ENCODE measurements at places on chromosomes 2 and 18. TPM values are rescaled to one million over a fixed set of nuclear protein-coding genes. Genes with fewer than 3 reads are reported as not detected.

GRCh38 chr2:98558852-98559530, 49.3 kb downstream of the COA5 start:
- no peaks in the 10 kb centered on the region for H3K27me3 ChIP-seq
- peaks cover 44% of the 10 kb centered on the region for H3K4me1 ChIP-seq
- peak overlapping the region; percentile 81 for H3K27ac ChIP-seq

DNA sequence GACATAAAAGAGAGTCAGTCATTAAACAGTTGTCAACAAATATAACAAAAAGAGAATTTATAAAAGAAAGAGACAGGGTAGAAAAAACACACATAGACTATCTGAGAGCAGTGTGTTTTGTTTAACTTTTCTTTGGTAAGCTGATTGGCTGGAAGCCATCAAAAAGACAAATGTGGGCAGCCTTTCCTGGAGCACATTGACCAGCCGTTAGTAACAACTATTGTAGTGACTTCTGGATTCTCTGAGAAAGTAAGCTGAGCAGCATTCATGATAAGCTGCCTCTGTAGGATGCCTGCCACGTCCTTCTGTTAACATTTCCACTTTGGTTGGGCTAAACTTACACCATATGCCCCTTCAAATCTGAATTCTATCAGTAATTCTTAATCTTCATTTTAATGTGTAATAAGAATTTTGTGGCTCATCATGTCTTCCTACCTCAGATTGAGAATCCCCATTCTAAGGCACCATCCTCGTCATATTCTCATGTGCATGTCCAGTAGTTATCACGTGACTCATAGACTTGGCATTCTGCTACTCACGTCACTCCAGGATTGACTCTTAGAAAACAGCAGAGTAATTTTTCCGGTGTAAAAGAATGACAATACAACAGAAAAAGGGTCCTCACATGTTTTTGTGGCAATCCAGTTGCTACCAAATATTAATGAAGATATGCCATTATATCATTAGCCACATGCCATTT, 43.4 kb upstream of the DNAJC10 start:
- no peak overlapping the region for H3K27ac ChIP-seq
- no peaks in the 10 kb centered on the region for H3K36me3 ChIP-seq
- no peak overlapping the region for H3K4me3 ChIP-seq
- H3K27me3 ChIP-seq = no peaks in the 10 kb centered on the region
- no peak for DNase-seq
- H3K4me1 ChIP-seq = no peaks in the 10 kb centered on the region

- DNase-seq = no peak
- H3K4me1 ChIP-seq = no peaks in the 10 kb centered on the region
- no peaks in the 10 kb centered on the region for H3K27me3 ChIP-seq
- no peak overlapping the region for H3K4me3 ChIP-seq
- no peak overlapping the region for H3K27ac ChIP-seq
These were observed 332.1 kb downstream of the AGPS start for GRCh38 chr2:177724398-177725287.

GRCh38 chr2:99890568-99891427, 251.6 kb downstream of the AFF3 start:
- H3K27ac ChIP-seq = no peak overlapping the region
- H3K36me3 ChIP-seq = no peaks in the 10 kb centered on the region
- no peak overlapping the region for H3K4me3 ChIP-seq

GRCh38 chr2:37849911-37850310, 75.2 kb upstream of the RMDN2 start:
- no peak overlapping the region for H3K4me3 ChIP-seq
- H3K4me1 ChIP-seq = peaks cover 35% of the 10 kb centered on the region
- peak overlapping the region; percentile 93 for H3K27ac ChIP-seq
- H3K36me3 ChIP-seq = no peaks in the 10 kb centered on the region

GRCh38 chr2:124258140-124258880, 233.2 kb downstream of the CNTNAP5 start:
- no peaks in the 10 kb centered on the region for H3K36me3 ChIP-seq
- no peak for DNase-seq
- H3K27ac ChIP-seq = no peak overlapping the region
- no peak overlapping the region for H3K4me3 ChIP-seq

DNA sequence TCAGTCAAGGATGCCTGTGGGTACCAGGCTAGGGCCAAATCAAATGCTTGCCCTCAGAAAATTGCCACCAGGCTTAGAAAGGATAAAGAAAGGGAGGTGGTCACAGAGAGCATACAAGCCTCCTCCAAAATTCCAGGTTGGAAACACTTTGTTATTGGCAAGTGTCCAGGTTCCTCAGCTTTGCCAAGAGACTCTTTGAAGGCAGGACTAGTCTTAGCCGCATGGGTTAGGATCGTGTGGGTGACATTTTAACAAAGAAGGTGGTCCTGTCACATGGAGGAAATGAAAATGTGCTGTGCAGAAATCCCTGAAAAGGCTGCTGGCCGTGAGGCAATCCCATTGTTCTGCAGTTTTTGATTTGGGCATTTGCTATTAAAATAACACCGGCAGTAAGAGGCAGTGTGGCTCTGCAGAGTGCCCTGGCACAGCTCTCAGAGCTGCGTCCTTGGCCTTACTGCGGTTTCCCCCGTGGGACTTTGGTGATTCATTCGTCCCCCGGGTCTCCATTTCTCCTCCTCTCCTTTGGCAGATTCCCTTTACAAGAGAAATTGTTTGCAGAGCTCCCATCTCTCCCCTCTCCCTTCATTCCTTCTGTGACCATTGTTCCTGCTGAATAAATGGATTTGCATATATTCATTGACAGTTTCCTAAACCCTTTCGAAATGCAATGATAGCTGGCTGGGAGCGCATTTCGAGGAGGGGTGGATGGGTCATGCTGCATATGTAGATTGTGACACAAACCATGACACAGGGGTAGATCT, 187.3 kb downstream of the VAPA start:
- H3K27ac ChIP-seq = no peak overlapping the region
- peaks cover 10% of the 10 kb centered on the region for H3K4me1 ChIP-seq
- DNase-seq = no peak

DNA sequence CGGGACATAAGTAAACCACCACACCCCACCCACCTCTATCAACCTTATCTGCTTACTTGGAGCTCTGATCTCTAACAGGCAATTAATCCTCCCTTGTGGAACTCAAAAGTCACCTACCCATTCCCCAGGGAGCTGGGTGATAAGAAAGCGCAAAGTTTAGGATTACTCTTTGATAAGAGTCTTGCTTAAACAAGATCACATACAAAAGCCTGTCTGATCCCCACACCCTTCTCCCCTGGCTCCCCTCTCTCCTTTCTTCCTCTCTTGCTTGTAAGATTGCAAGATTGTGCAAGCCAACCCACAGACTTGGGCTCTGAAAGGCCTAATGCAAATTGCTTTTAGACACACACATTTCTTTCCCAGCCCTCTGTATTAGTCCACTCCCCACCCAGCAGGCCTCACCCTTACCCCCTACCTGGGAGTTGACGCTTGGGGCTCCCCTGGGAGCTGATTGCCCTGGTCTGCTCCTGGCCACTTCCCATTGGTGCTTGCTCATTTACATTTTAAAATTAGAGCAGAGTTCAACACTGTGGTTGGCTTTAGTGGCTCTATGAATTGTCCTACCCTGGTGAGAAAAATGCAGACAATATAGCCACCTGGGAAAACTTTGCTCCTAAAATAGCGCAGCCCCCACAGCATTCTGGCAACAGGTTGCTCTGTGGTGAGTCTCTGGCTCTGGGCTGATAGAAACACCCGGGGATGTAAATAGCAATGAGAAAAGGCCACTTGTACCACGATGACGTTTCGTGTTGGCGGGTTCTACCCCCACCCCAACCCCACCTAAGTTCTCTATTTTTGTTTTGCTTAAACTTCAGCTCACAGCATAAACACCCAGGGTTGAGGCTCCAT, 92.8 kb upstream of the MSH2 start:
- H3K27me3 ChIP-seq = no peaks in the 10 kb centered on the region
- no peak for DNase-seq
- H3K27ac ChIP-seq = peak overlapping the region; percentile 61
- peak overlapping the region; percentile 19 for H3K4me3 ChIP-seq

DNA sequence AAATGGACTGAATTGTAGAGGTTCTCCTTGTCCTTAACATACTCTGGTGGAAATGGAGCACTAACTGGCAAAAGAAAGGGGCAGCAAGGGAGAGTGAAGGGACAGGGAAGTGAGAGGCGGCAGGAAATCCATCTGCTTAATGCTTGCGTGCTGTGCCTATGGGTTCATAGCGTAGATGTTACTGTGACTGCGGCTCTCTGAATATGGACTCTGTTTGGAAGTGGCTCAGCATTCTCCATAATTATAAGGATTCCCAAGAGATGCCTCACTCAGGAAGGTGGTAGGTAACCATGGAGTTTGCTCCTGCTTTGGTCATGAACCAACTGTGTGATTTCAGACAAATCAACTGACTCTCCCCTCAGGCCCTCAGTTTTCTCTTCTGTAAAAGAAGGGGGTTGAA, 50.0 kb downstream of the MYO3B start:
- no peak overlapping the region for H3K27ac ChIP-seq
- H3K4me1 ChIP-seq = peaks cover 10% of the 10 kb centered on the region
- H3K4me3 ChIP-seq = no peak overlapping the region
- H3K36me3 ChIP-seq = no peaks in the 10 kb centered on the region

- H3K4me1 ChIP-seq = peaks cover 75% of the 10 kb centered on the region
- H3K36me3 ChIP-seq = peaks cover 54% of the 10 kb centered on the region
- H3K27me3 ChIP-seq = no peaks in the 10 kb centered on the region
- H3K4me3 ChIP-seq = no peak overlapping the region
- no peak for DNase-seq
These were observed 5.7 kb downstream of the SLC40A1 start for GRCh38 chr2:189574793-189575475.

ACTG2 gene
- 4,198 TPM for total RNA-seq

Data from esophagus muscularis mucosa (tissue), 4 donors.